ENCODE measurements at places on chromosomes 4 and X. TPM values are rescaled to one million over a fixed set of nuclear protein-coding genes. Genes with fewer than 3 reads are reported as not detected.

Gene ARX
- total RNA-seq, result not detected

Gene FDCSP
- total RNA-seq, result not detected

Gene TMEM175
- total RNA-seq, result 13.1 TPM

Gene COL4A5
- 102 TPM for total RNA-seq

Gene WDR17
- total RNA-seq, result 1.6 TPM

Gene LRIT3
- total RNA-seq, result not detected

Gene TLR7
- not detected for total RNA-seq

Gene TLR3
- total RNA-seq, result 2.0 TPM

Gene KIAA1210
- not detected for total RNA-seq

Gene PGAM4
- not detected for total RNA-seq

Gene CABS1
- total RNA-seq, result not detected

Gene ZNF157
- not detected for total RNA-seq

Gene CAPN6
- not detected for total RNA-seq

Gene PDCL2
- total RNA-seq, result not detected

Gene ZMAT1
- total RNA-seq, result 0.09 TPM

Gene AFP
- 0.55 TPM for total RNA-seq

Gene HPSE
- 0.83 TPM for total RNA-seq

Gene NHSL2
- 0.28 TPM for total RNA-seq

Gene ADAM29
- total RNA-seq, result under 0.01 TPM

Gene GDPD2
- not detected for total RNA-seq

Gene TBX22
- not detected for total RNA-seq

All from smooth muscle cell of bladder (primary cell).